Stimulated activated CD4-positive, alpha-beta T cell treated with anti-CD3 and anti-CD28 coated beads, Interleukin-1b, Interleukin-23, amount 100 ng/mL, for 4 hours (primary cell): ENCODE measurements at places on chromosomes 12 and 14.

- DNase-seq, result no peak
Measured at GRCh38 chr12:19872621-19873540, 433.6 kb downstream of the AEBP2 start.

- no peak for DNase-seq
Measured at GRCh38 chr12:114190971-114191370, 215.0 kb downstream of the TBX5 start.

DNA sequence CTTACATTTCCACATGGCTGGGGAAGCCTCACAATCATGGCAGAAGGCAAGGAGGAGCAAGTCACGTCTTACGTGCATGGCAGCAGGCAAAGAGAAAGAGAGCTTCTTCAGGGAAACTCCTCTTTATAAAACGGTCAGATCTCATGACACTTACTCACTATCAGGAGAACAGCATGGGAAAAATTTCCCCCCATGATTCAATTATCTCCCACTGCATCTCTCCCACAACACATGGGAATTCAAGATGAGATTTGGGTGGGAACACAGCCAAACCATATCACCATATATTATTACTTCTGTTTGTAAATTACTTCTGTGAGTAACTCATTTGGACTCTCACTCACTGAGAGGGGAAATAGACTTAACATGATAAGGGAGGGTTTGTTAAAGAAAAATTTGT lies 1496.8 kb upstream of the TMEM132C start:
- DNase-seq, result no peak

DNA sequence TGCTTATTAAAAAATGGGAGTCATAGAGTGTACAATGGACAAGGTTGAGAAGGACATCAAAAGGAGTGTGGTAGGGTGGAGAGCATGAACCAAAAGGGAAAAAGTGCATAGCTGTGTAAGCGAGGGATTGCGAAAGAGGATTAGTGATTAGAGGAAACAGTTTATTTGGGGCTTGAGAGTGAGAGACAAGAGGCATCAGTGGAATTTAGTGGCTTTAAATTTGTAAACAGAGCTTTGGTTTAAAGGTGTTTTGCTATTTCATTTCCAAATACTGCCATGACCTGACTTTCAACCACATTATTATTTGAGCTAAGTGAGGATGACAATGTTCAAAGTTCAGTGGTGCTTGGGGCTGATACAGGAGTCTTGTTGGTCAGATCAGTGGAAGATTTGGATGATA lies 53.4 kb downstream of the SLC16A7 start:
- no peak for DNase-seq

DNA sequence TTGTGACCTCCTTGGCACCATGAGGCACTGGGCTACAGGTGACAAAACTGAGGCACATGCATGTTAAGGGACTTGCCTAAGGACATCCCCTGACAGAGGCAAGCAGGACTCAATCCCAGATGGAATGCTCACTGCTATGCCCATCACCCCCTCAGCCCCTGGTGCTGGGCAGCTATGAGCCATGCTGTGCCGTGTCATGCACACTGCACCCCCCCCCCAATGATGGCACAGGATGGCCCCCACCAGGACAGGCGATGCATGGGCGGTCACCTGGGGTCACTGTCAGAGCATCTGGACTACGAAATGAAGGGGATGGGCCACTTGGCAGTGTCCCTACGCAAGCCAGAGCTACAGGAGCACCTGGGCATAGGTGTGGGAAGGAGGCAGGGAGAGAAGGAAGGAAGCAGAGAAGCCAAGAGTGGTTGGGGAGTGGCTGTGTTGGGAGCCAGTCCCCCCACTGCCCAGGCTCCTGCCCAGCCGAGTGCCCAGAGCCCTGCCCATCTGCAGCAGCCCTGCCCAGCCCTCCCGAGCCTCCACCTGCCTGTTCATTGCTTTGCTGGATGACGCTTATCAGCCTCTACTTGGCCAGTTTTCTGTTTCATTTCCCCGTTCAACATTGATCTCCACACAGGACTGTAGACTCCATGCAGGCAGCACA lies 84.9 kb upstream of the DIO3 start:
- no peak for DNase-seq

DNA sequence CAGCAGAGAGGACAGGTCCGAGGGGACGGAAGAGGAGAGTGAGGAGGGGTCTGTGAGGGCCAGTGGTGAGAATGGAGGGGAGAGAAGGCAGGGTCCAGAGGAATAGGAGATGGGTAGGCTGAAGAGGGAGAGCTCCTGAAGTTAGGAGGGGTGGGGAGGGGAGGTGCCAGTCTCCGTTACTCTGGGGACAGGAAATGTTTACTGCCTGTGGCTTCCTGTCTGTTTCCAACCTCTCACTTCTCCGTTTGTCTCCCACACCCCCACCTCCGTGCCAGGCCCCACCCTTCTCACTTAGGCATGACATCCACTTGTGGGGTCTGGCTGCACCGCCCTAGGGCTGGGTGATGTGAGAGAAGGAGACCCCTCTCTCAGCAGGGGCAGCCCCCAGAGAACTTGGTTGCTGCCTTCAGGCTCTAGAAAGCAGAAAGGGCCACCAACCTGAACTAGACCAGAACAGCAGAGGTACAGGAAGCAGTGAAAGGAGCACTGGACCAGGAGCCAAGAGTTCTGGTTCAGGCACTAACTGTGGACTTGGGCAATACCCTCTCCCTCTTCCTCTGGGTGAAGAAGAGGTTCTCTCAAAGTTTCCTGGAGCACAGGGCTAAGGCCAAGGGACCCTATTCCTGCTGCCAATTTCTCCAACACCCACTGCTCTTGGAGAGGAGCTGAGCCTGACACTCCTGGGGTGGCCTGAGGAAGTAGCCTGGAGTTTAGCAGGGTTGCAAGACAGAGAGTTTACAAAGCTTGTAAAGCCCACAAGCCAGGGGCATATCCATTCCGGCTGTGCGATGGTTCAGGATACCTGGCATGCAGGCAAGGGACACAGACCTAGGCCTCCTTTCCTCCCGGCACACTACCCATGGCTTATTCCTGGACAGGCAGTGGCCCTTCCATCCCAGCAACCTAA lies 5.5 kb downstream of the ITGA5 start:
- no peak for DNase-seq

DNA sequence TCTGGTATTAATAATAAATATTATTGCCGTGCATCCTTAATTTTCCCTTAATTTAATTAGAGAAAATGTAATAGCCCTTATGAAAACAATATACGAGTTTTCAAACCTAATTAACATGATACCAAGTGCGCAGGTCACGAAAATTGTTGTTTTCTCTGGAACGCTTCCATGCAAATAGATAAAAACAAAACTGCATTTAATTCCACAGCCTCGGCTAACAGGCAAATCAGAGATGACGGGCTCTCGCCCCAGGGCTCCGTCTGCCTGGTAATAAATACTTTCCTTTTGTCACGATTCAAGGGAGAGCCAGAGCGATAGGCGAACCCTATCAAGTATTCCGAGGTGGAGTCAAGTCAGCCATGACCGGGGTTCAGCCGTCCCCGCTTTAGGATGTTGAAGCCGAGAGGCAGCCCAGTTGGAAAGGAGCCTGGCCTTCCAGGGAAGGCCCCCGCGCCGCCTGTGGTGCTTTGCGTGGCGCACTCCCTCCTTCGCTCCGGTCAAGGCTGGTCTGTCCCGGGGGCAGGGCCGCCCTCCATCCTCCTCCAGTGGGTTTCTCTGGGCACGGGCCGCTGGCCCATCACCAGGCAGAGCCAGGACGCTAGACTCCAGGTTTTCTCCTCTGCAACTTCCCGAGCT lies 137.8 kb upstream of the GSC start:
- DNase-seq, result no peak
